ENCODE measurements at places on chromosomes 4 and X. TPM values are rescaled to one million over a fixed set of nuclear protein-coding genes. Genes with fewer than 3 reads are reported as not detected.

Gene RADX
- total RNA-seq: 9.0 TPM

Gene PDLIM3
- 7.8 TPM for total RNA-seq

Gene WNK3
- 0.67 TPM for total RNA-seq

- DNase-seq: no peak
Measured at GRCh38 chr4:155974996-155975395, 21.3 kb upstream of the CTSO start.

- DNase-seq: no peak
Measured at GRCh38 chrX:116142976-116143375, 27.6 kb upstream of the AGTR2 start.

GRCh38 chrX:136725441-136726104, 55.2 kb downstream of the ARHGEF6 start:
- DNase-seq: no peak

GRCh38 chrX:132004728-132005127, 18.4 kb upstream of the STK26 start:
- no peak for DNase-seq

DNA sequence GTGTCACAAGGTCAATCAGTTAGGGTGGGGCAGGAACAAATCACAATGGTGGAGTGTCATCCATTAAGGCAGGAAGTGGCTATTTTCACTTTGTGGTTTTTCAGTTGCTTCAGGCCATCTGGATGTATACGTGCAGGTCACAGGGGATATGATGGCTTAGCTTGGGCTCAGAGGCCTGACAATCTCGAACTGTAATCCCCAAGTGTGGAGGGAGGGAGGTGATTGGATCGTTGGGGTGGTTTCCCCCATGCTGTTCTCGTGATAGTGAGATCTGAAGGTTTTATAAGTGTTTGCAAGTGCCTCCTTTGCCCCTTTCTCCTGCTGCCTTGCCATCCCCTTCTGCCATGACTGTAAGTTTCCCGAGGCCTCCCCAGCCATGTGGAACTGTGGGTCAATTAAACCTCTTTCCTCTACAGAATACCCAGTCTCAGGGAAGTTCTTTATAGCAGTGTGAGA, 36.7 kb upstream of the STS start:
- no peak for DNase-seq
